ENCODE measurements at places on chromosomes 2 and 18.
A peak's percentile ranks its signal among the peaks of the same experiment; 100 is the strongest.

DNA sequence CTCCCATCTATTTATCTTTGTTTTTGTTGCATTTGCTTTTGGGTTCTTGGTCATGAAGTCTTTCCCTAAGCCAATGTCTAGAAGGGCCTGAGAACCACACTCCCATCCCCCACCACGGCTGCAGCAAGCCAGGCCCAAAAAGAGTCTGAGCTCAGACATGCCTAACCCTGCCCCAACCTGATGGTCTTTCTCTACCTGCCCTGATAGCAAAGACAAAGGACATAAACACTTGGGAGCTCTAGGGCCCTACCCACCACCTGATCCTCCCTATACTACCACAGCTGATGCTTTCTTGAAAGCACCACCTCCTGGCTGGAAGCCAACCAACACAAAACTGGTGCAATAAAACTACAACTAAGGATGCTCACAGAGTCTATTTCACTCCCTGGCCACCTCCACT lies 233.4 kb downstream of the WDR7 start:
- DNase-seq, result no peak

- DNase-seq, result no peak
These were observed 191.4 kb downstream of the PDE11A start for GRCh38 chr2:177881008-177881747.

DNA sequence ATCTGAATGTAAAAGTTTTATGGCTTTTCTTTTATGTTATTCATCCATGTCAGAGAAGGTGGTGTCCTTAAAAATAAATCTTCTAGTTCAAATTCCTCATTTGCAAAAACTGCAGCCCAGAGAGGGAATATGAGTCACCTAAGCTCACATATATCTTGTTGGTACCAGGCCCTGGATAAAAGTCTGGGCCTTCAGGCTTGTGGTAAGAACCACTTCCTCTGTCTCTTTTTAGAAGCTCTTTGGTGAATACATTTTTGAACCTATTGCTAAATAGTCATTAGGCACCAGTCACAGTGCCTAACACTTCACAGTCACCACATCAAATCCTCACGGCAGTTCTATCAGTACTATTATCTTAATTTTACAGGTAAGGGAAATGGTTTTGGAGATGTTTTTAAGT lies 199.2 kb downstream of the KCNS3 start:
- no peak for DNase-seq

GRCh38 chr2:70505613-70506391 lies 47.8 kb downstream of the TGFA start:
- no peak for DNase-seq

- no peak for DNase-seq
These were observed 121.1 kb downstream of the ACOXL start for GRCh38 chr2:110853516-110853915.

GRCh38 chr2:66840321-66841002 lies 405.5 kb downstream of the MEIS1 start:
- DNase-seq, result no peak

- DNase-seq, result no peak
These were observed 120.8 kb downstream of the GAREM1 start for GRCh38 chr18:32349728-32350395.

DNA sequence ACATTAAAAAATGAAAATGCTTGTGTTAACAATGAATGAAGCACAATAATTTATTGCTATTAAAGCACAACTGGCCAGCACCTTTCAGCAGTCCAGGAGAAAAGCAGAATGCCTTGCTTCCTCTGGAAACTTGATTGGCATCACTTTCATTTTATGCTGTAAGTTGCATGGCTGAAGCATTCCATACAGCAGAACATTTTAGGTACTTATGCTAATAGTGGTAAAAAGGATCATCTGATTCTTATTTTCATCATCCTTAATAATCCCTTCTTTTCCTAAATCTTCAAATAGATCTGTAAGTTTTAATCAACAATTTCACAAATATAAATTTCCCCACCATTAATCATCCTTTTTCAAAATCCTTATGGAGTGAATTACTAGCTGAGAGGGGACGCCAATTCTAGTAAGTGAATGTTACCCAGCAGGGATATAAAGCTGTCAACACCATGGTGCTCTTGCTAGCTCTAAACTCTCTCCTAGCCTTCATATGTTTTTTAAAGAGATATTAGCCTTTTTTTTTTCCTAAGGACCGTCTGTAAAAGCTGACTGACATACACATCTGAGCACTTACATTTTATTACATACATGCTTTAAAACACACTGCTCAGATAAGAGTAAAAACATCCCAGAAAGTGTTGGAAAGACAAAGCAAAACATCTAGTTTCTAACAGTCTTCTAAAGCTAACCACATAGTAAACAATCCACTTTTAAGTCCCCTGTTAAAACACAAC lies 5.3 kb downstream of the SATB2 start:
- no peak for DNase-seq

GRCh38 chr2:62010632-62011256 lies 105.3 kb downstream of the COMMD1 start:
- no peak for DNase-seq

GRCh38 chr2:175931805-175932204 lies 70.3 kb downstream of the LNPK start:
- DNase-seq, result no peak

DNA sequence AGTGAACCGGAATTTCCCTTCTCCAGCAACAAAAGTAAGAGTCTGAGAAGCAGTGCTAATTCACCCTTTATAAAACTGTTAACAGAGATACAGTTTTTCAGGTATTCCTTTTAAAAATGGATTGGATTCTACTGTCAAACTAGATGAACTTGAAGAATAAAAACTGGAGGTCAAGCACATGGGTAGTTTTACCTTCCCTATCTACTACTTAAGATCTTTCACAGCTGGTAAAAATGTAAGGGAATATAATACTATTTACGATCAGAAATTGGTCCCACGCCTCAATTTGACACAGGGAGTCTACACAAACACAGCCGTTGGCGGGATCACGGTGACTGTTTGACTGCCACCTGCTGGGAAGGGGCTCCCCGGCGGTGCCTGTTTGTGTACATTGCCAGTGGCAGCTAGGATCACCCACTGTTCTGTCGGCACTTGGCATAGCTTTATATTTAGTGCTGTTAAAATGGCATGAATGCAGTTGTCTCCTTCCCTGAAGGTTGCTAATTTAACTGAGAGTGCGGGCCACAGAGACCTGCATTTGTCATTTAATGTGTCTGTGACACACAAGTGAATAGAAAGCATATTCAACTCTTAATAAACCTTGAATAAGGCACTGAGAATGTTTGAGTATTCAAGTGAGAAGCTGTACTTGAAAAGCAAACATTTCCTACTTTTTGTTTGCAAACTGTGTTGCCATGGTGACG lies 59.5 kb downstream of the ABCG8 start:
- no peak for DNase-seq

- DNase-seq, result no peak
These were observed 562.5 kb upstream of the FAM98A start for GRCh38 chr2:34161549-34161948.

GRCh38 chr2:188142636-188143295 lies 148.9 kb upstream of the GULP1 start:
- no peak for DNase-seq

DNA sequence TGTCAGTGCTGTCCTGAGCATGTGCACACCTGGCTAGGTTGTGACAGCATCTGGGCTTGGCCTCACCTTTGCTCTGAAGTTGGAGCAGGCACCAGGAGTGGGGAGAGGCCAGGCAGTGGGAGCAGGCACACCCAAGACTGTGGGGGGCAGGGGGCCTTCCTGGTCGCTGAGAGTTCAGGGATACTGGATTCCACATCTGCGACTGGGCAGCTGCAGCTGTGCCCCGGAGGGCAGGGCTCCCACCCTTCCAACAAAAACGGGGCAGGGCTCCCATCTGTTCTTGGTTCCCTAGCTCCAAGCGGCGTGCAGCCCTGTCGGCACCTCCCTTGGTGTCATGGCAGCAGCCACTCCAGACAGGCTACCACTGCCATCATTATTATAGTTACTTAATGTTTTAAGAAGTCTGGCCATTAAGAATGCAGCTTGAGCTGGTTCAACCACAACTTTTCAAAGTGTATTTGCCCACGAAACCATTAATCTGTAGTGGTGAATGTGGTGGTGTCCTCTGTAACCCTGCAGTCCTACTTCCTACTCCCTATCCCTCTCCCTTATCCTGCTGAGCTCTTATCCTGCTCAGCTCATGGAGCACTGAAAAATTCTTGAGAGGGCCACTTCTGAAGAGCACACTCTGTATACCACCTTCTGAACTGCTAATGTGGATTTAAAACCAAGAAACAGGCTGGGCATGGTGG lies 48.0 kb upstream of the RAB1A start:
- DNase-seq, result no peak

GRCh38 chr2:207165121-207166038 lies at the start of gene KLF7:
Gene KLF7, minus strand, starts transcription at chr2:207165948. Its CDS starts 380 bp downstream, at chr2:207165568.
- peak; percentile 77 for DNase-seq

GRCh38 chr2:1871171-1871570 lies 126.9 kb upstream of the PXDN start:
- DNase-seq, result no peak

DNA sequence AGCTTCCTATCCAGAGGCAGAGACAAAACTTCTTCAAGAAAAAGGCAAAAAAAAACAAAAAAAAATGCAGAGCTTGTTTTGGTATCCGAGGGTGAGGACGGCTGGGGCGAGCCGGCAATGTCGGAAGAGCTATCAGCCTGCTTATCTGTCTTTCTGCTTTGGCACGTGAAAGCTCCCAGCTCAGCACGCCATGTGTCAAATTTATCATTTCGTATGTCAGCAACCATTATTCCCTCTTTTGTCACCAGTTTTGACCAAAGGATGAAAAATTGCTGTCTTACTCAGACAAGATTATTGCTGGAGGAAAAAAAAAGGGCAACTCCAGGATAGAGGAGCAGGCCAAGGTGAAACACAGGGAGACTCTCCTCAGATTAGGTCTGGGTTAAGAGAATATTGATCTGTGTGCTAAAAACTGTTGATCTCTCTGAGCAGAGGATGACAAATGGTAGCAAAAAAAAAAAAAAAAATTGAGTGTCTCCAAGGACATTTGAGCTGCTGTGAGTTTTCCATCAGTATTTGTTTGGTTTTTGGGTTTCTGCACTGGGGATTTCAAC lies 532.0 kb upstream of the POU3F3 start:
- DNase-seq, result no peak

DNA sequence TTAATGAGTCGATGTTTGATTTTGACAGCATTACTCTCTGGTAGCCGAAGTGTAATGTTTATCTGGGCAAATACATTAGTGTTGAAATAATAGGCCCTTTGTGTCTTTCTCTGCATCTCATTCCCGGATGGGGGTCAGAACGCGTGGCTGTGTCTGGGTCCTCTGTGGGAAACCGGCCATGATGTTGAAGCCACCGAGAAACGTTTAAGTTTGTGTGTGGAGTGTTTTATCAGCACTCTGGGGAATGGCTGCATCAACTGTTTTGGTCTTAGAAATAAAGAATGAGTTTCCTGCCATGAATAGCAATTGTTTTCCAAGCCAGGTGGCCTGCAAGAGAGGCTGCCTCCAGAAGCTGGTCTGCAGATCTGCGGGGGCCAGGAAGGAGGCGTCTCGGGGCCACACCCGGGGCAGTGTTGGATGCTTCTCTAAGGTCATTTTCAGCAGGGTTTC lies 69.7 kb downstream of the RNF144A start:
- DNase-seq, result no peak

GRCh38 chr2:43083710-43084698 lies 142.4 kb downstream of the ZFP36L2 start:
- no peak for DNase-seq

- DNase-seq, result no peak
These were observed 37.2 kb downstream of the GALNT1 start for GRCh38 chr18:35618696-35619095.

GRCh38 chr2:143674051-143674450 lies 544.8 kb downstream of the ARHGAP15 start:
- DNase-seq, result no peak

DNA sequence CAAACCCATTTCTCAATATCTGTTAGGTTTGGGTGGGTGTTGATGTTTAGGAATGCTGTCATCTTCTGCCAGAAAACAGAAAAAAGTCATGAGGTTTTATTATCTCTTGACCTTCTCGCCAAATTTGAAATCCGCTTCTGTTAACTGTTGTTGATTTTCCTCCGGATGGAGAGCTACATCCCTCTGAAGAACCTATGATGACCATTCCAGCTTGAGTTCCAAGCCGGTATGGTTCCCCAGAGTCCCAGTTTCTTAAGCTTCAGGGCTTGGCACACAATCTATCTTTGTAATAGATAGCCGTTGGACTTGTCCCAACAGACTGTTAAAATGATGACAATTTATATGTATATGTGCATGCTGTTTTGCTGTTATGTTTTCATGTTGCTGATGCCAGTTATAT lies 1201.0 kb downstream of the LRP1B start:
- DNase-seq, result no peak

DNA sequence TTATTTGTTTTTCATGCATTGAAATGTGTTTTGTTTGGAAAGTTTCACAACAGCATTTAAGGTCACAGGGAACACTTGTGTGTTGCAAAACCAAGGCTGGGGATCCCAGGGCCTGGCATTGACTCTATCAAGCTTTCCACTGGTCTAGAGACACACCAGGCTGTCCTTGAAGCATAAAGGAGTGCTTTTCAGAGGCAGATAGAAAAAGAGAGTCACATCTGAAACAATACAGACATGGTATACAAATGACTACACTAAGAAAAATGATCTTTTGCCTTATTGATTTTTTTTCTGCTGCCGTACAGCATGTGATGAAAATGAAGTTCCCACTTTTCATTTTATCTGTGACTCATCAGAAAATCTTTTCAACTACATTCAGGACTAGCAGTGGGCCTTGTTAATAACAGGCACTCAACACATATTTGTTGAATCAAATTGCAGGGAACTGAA lies 61.9 kb upstream of the ZCCHC2 start:
- no peak for DNase-seq

DNA sequence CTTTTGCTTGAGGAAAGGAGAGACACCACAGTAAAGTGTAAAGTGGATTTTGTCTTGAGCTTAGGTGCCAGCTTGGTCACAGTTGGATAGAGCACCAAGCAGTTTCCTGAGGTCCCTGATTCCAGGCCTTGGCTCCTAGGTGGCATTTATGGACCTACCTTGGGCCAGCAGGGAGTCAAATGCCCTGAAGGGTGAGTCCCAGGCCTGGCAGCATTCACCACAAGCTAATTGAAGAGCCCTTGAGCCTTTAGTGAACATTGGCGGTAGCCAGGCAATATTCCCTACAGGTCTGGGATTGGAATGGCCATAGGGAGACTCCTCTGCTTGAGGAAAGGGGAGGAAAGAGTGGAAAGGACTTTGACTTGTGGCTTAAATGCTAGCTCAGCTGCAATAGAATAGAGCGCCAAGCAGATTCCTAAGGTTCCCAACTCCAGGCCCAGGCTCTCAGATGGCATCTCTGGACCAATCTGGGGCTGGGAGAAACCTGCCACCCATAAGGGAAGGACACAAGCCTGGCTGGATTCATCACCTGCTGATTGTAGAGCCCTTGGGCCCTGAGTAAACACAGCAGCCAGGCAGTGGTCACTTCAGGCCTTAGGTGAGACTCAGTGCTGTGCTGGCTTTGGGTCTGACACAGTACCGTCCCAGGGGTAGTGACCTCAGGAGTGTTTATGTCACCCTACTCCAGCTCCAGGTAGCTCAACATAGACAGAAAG lies 137.5 kb upstream of the OTOS start:
- no peak for DNase-seq

DNA sequence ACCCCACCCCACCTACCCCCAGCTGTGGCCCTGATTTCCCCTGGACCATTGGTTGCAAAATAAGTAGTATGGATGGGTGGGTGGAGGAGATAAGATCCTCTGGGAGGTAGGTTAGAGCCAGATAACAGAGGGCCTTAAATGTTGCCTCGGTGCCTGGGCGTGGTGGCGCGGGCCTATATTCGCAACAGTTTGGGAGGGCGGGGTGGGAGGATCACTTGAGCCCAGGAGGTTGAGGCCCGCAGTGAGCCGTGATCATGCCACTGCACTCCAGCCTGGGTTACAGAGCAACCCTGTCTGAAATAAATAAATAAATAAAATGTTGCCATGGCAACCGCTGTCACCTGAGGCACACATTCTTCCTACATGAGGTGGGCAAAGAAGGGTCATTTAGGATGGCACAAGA lies 103.3 kb upstream of the GATA6 start:
- DNase-seq, result peak; percentile 19
